ENCODE measurements at places on chromosomes 16 and 17.

- no peaks in the 10 kb centered on the region for H3K36me3 ChIP-seq
- no peak for DNase-seq
- no peak overlapping the region for H3K27ac ChIP-seq
- no peak overlapping the region for H3K4me3 ChIP-seq
These were observed 29.6 kb downstream of the NTN1 start for GRCh38 chr17:9050801-9051401.

DNA sequence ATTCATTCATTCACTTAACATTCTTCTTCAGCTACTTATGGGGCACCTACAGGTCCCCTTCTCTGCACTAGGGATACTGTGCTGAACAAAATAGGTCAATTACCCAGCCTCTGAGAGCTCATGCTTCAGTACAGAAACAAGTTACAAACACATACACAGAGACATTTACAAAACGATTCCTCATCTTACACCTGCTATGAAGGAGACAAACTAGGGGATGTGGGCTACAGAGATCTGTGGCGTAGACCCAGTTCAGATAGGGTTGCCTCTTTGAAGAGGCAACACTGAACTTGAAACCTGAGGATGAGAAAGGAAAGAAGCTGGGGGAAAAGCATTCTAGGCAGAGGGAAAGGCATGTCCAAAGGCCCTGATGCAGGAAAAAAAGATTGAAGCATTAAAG lies 5.2 kb downstream of the IL21R start:
- DNase-seq = no peak
- peak overlapping the region; percentile 97 for H3K4me3 ChIP-seq
- peaks cover 91% of the 10 kb centered on the region for H3K36me3 ChIP-seq
- no peaks in the 10 kb centered on the region for H3K27me3 ChIP-seq

GRCh38 chr17:77498791-77499698 lies 358.3 kb downstream of the SEC14L1 start:
- H3K4me3 ChIP-seq = peak overlapping the region; percentile 57
- peak overlapping the region; percentile 94 for H3K27ac ChIP-seq
- no peak for DNase-seq
- H3K4me1 ChIP-seq = peaks cover 13% of the 10 kb centered on the region
- peaks cover 60% of the 10 kb centered on the region for H3K36me3 ChIP-seq

- no peak overlapping the region for H3K27ac ChIP-seq
- no peaks in the 10 kb centered on the region for H3K27me3 ChIP-seq
- DNase-seq = no peak
- H3K4me1 ChIP-seq = peaks cover 51% of the 10 kb centered on the region
These were observed 214.6 kb downstream of the CCDC182 start for GRCh38 chr17:57530508-57530907.

GRCh38 chr16:78925083-78925767 lies 675.3 kb downstream of the MAF start:
- no peak overlapping the region for H3K27ac ChIP-seq
- H3K4me1 ChIP-seq = peaks cover 1% of the 10 kb centered on the region
- H3K36me3 ChIP-seq = peaks cover 23% of the 10 kb centered on the region
- H3K27me3 ChIP-seq = peaks cover 5% of the 10 kb centered on the region
- DNase-seq = no peak

GRCh38 chr16:88737298-88738150 lies 31.2 kb downstream of the CTU2 start:
- peak; percentile 73 for DNase-seq
- no peak overlapping the region for H3K27ac ChIP-seq
- H3K27me3 ChIP-seq = no peaks in the 10 kb centered on the region
- H3K4me3 ChIP-seq = no peak overlapping the region

GRCh38 chr16:2756288-2757015 lies 4.0 kb downstream of the SRRM2 start:
- peaks cover 83% of the 10 kb centered on the region for H3K4me1 ChIP-seq
- peak overlapping the region; percentile 49 for H3K27ac ChIP-seq
- peaks cover 74% of the 10 kb centered on the region for H3K36me3 ChIP-seq
- H3K27me3 ChIP-seq = no peaks in the 10 kb centered on the region

DNA sequence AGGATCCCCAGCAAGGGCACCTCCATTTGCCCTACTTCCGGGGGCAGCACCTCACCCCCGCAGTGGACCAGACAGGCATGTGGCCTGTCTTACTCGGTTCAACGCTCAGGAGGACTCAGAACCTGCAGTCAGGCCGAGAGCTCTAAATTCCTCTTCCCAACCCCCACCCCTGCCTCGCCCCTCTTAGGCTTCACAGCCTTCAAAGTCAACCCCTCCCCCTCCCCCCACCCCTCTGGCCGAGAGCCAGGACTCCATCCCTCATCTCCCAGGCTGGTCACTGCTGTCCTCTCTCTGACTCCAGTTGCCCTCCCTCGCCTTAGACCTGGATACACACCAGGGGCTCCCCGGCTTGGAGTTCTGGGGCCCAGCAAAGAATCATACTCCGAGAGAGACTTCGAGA lies 8.1 kb upstream of the HS3ST6 start:
- no peak overlapping the region for H3K4me3 ChIP-seq
- H3K27ac ChIP-seq = no peak overlapping the region
- H3K4me1 ChIP-seq = peaks cover 14% of the 10 kb centered on the region
- H3K36me3 ChIP-seq = no peaks in the 10 kb centered on the region
- no peak for DNase-seq
- peaks cover 37% of the 10 kb centered on the region for H3K27me3 ChIP-seq

DNA sequence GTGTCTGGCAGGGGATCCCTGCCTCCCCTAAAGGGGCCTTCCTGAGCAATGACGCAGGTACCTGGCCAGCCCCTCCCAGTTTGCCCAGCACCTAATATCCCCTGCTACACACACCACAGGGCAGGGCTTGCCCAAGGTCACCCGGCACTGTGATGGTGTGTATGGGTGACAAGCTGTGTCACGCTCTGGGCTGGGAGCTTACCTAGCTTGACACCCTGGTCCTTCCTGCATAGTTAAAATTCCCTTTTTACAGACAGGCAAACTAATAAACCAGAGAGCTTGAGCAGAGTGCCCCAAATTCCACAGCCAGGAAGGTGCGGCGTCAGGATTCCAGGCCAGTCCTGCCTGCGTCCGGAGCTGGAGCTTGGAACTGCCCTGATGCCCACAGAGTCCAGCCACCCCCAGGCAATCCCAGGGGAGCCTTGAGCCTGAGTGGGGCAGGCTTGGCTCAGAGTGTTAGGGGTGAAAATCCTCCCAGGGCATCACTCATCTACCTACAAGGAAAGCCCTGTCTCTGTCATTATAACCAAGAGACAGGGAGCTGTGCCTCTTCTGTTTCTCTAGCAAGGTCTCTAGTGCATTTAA lies 18.1 kb downstream of the MMP15 start:
- no peaks in the 10 kb centered on the region for H3K27me3 ChIP-seq
- DNase-seq = no peak
- H3K27ac ChIP-seq = no peak overlapping the region
- no peak overlapping the region for H3K4me3 ChIP-seq
- no peaks in the 10 kb centered on the region for H3K4me1 ChIP-seq
